Tibial nerve (tissue), 4 donors: ENCODE measurements at places on chromosomes 16 and 17. TPM values are rescaled to one million over a fixed set of nuclear protein-coding genes. Genes with fewer than 3 reads are reported as not detected.

DNA sequence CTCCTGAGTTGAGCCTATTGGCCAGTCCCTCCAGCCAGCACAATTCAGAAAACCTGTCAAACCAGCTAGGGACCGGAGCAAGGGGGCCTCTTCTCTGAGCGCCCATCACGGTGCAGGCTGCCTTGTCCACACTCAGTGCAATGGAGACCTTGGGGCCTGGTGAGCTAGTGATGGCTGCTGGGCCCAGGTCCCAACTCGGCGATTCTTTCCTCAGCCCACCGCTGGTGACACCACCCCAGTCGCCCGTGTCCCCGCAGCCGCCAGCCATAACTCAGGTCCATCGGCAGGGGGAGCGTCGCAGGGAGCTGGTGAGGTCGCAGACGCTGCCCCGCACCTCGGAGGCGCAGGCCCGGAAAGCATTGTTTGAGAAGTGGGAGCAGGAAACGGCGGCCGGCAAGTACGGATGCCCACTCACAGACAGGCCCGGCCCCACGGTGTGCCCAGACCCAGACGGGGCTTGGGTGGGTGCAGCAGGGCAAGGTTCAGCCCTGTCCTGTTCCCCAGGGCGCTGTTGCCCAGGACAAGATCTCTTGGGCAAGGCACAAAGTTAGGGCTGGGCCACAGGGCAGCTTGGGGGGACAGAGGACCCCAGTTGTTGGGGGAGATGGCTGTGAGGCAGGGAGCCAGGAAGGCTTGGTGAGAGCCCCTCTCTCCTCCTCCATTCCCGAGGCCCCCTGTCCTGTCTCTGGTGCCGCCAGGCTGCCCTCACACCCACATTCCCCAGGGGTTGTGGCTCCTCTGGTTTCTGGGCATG is 10.8 kb downstream of the SMTNL2 start:
- no peak for DNase-seq

- no peak for DNase-seq
Observed at GRCh38 chr17:71922439-71922838, 198.4 kb upstream of the SOX9 start.

DNA sequence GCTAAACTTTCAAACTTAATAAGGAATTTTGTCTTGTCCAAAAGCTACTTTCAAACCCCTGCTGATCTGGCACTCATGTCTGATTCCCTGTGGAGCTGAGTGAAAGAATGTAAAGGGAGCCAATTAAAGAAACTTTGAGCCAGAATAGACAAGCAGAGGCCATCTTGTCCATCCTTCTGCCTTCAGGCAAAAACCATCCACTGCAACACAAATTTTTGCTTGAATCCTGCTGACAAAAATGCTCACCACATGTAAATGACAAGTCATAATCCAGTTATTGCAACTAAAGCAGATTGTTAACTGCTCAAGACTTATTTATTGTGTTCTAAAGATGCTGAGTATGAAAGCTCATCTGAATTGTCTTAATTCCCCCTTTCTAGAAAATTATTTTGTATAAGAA is 124.0 kb upstream of the HLF start:
- no peak for DNase-seq

DNA sequence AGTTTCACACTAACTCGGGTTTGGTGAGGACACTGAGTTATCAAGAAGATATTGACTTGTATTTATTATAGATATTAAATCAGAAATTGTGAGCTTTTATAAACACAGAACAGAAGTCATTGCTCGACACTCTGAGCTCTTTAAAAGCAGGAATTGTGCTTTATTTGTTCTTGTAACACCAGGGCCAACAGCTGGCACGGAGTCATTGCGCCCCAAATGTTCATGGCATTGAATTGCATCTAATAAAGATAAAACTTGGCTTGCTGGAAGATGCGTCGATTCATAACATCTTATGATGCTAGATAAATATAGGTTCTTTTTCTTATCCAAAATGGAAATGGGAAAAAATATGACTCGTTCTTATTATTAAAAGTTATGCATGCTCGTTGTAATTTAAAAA is 11.8 kb upstream of the MLYCD start:
- no peak for DNase-seq

GRCh38 chr16:84637709-84638108 is 10.6 kb upstream of the KLHL36 start:
- no peak for DNase-seq

GRCh38 chr17:58200024-58200633 is 7.6 kb downstream of the EPX start:
- no peak for DNase-seq

DNA sequence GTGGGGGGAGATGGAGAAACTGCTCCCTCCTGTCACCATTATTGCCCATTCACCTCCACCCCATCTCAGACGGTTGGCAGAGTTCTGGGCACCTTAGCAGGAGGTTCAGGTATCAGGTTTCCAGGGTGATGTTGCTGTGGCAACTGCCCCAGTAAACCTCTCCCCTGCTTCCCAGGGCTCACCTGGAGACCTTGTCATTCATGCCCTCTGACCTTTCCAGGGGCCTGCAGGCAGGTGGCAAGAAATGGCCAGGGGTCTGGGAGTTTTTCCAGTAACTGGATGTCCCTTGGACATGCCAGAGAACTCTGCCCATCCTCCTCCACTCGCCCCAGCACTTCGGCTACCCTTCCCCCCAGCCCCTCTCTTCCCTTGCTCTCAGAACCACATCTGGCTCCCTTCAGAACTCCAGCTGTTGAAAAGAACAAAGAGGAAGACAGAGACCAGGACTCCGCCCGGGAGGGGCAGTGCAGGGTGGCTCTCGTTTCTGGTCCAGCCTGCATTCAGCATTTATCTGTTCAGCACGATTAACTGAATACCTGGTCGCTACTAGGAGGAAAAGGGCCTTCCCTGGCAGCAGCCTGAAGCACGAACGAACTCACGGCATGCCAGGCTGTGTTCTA is 8.5 kb downstream of the MLLT6 start:
- no peak for DNase-seq

DNA sequence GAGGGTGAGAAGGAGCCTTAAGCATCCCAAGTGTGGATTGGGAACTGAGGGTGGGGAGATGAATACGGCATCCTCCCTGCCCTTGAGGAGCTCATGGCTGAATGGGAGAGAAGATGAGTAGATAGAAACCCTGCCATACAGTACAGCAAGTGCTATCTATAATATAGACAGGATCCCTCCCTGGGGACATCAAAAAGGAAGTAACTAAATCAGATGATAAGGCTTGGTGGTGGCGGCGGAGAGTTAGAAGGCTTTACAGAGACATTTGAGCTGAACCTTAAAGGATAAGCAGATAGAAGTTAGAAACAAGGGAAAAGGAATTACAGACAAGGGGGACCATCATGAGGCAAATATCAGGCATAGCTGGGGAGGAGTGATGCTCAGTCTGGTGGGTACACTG is 67.5 kb upstream of the TMEM132E start:
- no peak for DNase-seq

DNA sequence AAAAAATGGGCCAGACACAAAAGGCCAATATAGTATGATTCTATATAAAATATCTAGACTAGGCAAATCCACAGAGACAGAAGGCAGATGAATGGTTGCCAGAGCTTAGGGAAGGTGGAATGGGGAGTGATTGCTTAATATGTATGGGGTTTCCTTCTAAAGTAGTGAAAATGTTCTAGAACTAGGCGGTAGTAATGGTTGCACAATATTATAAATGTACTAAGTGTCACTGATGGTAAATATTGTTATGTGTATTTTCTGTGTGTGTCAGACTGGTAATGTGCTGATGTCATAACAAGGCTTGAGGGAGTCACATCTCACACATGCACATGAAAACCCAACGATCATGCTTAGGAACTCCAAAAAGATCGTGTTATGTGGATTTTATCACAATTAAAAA is 106.9 kb upstream of the SIAH1 start:
- no peak for DNase-seq

DNA sequence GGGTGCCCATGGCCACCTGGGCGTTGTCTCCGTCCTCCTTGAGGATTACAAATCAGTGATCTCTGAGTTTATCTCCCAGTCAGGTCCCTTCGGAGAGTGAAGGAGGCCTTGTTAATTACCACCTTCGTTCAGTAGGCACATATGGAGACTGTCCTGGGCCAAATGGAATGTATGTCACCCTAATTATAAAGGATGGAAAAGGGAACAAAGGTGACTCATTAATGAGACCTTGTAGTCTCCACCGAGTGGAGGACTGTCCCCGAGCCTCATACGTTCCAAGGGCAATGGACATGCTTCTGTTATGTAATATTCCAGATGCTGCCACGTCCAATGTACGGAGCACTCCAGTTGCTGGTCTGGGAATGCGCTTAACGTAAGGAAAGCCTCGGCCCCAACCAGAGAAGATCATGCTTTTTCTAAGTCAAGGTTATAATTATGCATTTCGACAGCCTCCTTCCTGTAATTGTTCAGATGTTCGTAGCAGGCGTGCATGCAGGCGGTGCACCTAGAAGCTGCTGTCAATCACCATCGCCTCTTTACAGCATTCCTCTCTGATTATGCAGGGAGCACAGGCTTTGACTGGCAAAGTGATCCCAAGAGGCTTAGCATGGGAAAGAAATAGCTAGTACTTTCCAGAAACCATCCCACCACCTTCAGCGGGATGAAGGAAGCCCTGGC is 22.4 kb upstream of the SEC14L1 start:
- no peak for DNase-seq

DNA sequence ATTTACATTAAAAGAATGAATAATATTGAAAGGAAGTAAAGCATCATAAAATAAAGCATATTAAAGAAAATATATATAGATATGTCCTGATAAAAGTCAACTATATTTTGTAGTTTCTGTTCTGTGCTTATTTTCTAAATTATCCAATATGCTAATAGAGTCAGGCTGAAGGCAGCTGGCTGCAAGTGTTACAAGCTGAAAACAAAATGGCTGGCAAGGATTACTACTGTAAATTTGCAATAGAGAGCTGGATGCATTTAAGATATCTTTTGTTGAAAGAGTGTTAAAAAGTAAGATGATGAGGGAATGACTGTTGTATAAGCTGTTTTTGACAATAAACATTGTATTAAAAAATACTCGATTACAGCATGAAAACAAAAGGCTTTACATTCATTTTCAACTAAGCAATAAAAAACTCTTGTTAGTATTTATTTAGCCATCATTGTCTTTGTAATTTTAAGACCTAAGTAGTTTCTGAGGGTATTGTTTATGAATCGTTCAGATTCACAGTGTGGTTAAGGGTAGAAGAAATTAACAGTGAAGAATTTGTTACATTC is 76.3 kb downstream of the TANC2 start:
- no peak for DNase-seq

- no peak for DNase-seq
Observed at GRCh38 chr16:88799569-88800276, 3.9 kb upstream of the CDT1 start.

Gene CDR2
- total RNA-seq = 20.6 TPM

Gene NEURL4
- total RNA-seq = 40.2 TPM

Gene PPP1R1B
- 20.4 TPM for total RNA-seq

Gene SOCS1
- total RNA-seq = 29.6 TPM
